ENCODE measurements at places on chromosomes 2 and 18. TPM values are rescaled to one million over a fixed set of nuclear protein-coding genes. Genes with fewer than 3 reads are reported as not detected.

The REG3A gene
- polyA plus RNA-seq = not detected

The KCMF1 gene
- polyA plus RNA-seq = 17.6 TPM

The PJVK gene
- polyA plus RNA-seq = 0.15 TPM

The ABHD1 gene
- polyA plus RNA-seq = 0.35 TPM

The FAM168B gene
- 32.0 TPM for polyA plus RNA-seq

The RNF103 gene
- 2.4 TPM for polyA plus RNA-seq

The SH3RF3 gene
- not detected for polyA plus RNA-seq

The TMEM163 gene
- 1.2 TPM for polyA plus RNA-seq

The STARD6 gene
- not detected for polyA plus RNA-seq
